Fibroblast of mammary gland (primary cell): ENCODE measurements at places on chromosomes 16 and 17.
A peak's percentile ranks its signal among the peaks of the same experiment; 100 is the strongest.

DNA sequence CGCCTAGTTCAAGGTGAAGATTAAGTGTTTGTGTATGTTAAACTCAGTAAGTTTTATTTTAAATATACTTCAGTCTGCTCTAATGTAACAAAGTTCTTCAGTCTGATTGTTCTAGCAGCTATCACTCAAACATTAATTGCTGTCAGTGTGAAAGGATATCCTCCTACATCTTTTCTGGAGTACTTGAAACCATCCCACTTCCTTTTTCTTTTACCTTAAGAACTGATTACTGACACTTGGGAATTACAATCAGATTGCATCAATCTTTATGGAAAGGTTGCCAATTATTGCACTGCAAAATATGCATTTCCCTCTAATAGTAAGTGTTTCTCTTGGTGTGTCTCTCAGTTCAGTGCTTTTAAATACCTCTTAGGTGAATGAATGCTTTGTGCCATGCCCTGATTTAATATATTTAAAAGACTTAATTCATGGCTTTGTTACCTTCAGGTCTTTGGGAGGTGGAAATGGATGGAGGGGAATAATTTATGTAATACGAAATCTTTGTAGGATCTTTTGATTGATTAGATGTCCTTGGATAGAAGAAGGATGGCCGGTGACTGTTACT is 16.6 kb downstream of the MRTFB start:
- no peak for DNase-seq

DNA sequence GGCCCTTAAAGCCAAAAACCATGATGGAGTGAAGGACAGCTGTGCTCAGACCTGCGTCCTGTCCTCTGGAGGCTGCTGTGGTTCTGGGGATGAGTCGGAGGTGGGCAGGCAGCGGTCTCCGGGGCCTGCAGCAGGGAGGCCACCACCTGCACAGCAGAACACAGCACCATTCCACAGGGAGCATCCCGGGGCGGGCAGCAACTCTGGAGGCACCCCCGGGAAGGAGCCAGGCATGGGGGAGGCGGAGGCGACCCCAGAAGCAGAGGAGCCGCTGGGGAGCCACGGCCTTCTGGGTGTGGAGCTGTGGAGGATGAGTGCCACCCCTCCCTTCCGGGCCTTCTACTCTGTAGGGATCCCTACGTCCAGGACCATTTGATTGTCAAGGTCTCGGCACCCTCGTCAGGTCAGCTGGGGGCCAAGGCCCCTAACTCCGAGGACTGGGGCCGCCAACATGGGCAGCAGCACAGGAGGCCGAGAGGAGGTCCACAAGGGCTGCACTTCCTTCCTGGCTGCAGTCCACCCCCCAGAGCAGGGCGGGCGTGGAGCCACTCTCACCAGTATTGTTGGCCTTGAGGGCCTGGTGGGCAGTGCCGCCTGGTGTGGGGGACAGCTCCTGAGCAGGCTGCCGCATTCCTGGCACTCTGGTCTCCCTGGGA is 23.8 kb downstream of the CEP131 start:
- DNase-seq = no peak

DNA sequence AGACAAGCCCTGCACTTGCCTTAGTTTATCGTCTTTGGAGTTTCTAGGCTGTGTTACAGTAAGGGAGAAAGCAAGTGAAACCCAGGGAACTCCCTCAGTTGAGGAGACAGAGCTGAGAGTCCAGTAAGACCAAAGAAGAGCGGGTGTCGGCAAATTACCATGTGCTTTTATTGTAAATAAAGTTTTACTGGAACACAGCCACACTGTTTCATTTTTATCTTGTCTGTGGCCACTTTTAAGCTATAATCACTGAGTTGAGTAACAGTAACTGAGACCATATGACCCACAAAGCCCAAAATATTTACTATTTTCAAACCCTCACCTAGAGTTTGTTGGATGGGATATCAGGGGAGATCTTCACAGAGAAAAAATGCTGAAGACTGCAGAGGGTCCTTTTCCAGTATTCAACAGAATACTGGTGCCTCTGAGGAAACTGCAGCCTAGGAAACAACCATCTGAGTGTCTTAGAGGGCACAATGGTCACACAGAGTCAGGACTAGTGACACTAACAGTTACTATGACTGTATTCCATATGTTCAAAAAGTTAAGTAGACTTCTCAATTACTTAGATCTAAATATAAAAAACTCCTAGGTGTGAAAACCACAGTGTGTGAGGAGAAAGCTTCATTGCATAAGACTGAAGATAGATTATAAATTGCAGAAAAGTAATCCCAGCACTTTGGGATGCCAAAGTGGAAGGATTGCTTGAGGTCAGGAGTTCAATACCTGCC is 351.1 kb upstream of the TBX2 start:
- DNase-seq = no peak

DNA sequence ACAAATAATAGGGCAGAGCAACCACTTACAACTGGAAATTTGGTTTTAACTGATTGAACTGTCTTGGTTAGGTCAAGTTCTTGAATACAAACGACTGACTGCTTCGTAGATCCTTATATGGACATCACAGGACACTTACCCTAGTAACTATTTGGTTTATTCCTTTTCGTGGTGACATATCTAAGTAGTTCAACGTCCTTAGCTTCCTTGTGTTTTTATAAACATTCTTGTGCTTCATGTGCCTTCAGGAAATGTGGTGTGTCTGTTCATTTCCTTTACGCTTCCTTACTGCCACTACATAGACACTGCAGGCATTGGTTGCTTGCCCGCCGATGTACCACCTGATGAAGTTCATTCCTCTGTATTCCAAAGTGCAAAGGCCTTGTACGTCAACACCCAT is 59.3 kb downstream of the USP10 start:
- DNase-seq = no peak

DNA sequence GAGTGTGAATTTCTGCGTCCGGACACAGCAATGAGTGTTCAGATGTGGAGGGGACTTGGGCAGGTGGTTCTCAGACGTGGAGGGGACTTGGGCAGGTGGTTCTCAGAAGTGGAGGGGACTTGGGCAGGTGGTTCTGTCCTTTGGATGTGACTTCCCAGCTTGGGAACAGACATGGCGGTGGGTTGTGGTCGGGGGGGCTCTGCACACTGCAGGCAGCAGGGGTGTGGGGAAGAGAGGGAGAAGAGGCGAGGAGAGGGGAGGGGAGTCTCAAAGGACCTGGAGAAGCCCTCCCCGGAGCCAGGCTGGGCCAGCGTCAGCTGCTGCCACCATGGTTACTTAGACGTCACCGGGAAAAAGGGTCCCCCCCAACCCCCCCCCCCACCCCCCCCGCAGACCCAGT is 9.8 kb downstream of the SOX8 start:
- no peak for DNase-seq

- no peak for DNase-seq
Observed at GRCh38 chr17:72531729-72532128, 410.9 kb downstream of the SOX9 start.

DNA sequence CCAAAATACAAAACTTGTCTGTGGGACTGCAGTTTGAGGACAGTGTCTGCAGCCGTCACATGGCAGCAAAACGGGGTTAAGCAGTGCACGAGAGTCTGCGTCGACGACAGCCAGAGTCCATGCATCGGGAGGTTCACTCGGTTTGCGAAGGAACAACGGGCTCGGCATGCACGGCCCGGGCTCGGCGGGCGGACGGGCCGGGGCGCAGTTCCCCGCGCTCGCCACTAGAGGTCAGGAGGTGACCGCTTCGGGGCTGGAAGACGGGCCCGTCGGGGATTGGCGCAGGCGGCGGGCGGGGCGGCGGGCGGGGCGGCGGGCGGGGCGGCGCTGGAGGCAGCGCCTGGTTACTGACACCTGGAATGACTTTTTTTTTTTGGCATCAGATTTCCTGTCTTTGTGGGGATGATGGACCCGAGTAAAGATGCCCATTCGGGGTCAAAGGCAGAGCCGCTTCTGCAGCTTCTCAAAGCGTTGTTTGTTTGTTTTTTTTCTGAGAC is 6.5 kb downstream of the SCGB1C2 start:
- peak; percentile 42 for DNase-seq

DNA sequence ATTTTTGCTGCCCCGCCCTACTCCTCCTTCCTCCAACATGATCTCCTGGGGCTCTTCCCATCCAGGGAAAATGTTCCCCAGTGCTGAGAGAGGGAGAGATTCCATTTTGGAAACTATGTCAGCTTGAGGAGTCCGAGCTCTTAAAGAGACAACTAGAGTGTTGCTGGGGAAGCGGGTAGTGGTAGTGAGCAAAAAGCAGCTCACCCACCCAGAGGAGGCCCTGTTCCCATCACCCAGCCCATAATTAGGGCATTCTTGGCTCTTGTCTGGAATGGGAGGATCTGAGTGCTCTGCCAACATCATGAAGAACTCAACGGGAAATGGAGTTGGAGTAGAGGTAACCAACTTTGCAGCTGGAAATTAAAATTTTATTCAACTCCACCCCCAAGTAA is 9.1 kb upstream of the MSL1 start:
- no peak for DNase-seq

- no peak for DNase-seq
Observed at GRCh38 chr16:78815713-78816112, 716.3 kb downstream of the WWOX start.

- DNase-seq = peak; percentile 79
Observed at GRCh38 chr16:50067290-50067853, 1.6 kb downstream of the HEATR3 start.

- DNase-seq = peak; percentile 49
Observed at GRCh38 chr17:57478478-57479250, 222.3 kb downstream of the MSI2 start.

DNA sequence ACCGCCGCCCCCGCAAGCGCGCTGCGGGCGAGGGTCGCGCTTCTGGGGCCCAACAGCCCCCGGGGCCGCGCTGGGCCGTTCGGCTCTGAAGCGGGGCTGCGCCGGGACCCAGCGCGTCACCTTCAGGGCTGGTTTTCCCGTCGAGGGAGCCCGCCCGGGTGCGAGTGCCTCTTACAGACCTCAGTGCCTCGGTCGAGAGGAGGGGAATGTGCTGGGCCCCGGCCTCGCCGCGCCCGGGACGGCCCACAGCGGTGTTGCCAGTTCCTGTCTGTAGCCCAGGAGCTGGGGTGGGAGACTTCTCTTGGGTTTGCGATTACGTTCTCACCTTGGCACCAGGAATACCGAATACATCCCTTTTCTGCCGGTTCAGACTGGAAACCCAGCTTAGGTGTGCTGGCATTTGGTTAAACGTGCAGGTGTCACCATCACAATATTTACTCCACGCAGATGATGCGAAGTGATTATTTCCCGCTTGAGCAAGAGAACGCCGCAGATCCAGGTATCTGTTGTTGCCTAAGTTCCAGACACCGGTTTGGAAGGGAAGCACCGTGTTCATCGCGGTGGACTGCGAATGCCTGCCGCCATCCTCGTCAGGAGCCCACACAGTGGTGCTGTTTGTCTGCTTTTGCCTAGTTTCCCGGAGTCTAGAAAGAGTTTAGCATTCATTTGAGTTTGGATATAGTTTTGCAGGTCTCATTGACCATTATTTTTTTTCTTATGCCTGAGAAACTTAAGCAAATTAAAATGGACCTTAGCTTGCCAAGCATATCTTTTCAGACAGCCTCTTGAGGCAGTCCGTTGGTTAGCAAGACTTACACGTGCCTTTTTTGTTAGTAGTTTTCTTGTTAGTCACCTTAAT is 914 bp downstream of the MAP1LC3B start:
- peak; percentile 56 for DNase-seq
